ENCODE measurements at places on chromosomes 1 and 21.

- DNase-seq: no peak
Observed at GRCh38 chr1:99579691-99580172, 66.2 kb upstream of the PALMD start.

DNA sequence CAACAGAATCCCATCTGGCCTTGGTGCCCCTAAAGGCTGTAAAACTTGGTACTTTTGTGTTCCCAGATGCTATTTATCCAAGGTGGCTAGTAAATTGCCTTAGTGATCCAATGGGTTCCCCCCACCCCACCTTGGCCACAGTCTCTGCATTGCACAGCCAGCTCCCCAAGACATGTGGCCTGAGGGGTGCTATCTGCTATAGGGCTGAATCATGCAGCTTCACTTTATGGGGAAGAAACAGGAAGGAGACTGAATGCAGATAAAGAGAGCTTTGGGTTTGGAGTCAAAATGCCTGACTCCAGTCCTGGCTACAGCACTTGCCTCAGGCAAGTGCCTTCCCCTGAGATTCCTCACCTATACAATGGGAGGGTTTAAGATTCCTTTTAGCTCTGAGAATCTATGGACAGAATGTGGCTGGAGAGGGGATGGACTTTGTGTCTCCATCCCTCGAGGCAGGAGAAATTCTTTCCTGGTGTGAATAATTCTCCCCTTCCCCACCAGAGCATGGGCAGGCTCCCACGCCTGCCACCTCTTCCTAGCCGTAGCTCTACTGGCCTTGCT is 6.5 kb downstream of the RHEX start:
- no peak for DNase-seq

GRCh38 chr1:244304156-244304555 is 147.6 kb downstream of the ADSS2 start:
- no peak for DNase-seq

DNA sequence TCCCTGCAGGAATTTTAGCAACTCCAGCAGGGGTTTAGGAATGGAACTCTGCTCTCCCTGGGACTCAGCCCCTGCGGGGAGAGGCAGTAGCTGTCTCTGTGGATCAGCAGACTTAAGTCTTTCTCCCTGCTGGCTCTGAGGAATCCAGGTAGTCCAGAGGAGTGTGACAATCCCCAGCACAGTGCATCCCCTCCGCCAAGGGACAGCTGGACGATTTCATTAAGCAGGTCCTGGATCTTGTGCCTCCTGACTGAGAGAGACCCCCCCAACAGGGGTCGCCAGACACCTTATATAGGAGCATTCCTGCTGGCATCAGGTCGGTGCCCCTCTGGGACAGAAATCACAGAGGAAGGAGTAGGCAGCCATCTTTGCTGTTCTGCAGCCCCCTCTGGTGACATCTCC is 30.6 kb downstream of the AKT3 start:
- no peak for DNase-seq

- no peak for DNase-seq
Observed at GRCh38 chr1:187237542-187237941, 408.8 kb downstream of the PLA2G4A start.

- DNase-seq: no peak
Observed at GRCh38 chr21:29029524-29029923, 5.1 kb downstream of the USP16 start.

GRCh38 chr1:102790997-102791396 is 317.3 kb downstream of the COL11A1 start:
- DNase-seq: peak; percentile 20

- no peak for DNase-seq
Observed at GRCh38 chr1:36108314-36108713, 16.7 kb downstream of the COL8A2 start.

DNA sequence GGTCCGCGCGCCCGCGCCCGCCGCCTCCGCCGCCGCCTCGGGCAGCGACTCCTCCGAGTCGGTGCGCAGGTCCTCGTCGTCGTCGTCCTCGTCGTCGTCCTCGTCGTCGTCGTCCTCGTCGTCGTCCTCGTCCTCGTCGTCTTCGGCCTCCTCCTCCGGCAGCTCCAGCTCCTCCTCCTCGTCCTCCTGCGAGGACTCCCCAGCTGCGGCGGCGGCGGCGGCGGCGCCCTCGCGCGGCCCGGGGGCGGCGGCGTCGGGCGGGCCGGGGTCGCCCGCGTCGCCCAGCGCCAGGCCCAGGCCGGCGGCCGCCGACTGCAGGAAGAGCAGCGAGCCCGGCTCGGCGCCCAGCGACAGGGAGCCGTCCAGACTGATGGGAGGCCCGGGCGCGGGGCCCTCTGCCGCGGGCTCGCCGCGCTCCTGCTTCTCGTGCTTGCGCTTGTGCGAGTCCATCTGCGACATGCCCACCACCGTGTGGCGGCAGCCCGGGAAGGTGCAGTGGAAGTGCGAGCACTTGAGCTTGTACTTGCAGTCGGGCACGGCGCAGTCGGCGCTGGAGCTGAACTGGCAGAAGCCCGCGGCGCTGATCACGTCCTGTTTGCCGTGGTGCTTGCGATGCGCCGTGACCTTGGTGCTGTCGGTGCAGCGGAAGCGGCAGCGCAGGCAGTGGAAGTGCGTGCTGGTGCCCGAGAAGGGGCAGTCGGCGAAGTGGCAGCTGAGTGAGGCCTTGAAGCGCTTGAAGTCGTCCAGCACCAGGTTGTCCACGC is 157.3 kb downstream of the CASZ1 start:
- no peak for DNase-seq

DNA sequence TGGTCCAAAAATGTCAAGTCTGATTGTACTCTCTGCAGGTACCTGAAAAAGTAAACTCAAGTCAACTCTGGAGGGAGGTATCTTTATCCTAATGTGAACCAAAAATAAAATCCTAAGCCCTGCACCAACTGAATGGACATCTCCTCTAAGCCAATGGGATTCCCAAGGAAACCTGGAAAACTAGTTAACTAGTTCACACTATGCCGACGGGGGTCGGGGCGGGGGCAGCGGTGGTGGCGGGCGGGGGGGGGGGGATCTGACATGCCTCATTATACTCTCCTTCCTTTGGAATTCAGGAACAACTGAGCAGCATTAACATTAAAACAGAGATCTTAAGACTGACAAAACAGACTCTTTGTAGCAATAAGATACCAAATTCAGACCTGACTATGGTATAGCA is 452.6 kb upstream of the CAMK1G start:
- no peak for DNase-seq

GRCh38 chr1:75274920-75275506 is 140.8 kb downstream of the LHX8 start:
- no peak for DNase-seq

- DNase-seq: peak; percentile 58
Observed at GRCh38 chr1:234676103-234676594, 66.2 kb upstream of the IRF2BP2 start.

GRCh38 chr1:156945881-156946661 is 25.6 kb downstream of the LRRC71 start:
- no peak for DNase-seq

DNA sequence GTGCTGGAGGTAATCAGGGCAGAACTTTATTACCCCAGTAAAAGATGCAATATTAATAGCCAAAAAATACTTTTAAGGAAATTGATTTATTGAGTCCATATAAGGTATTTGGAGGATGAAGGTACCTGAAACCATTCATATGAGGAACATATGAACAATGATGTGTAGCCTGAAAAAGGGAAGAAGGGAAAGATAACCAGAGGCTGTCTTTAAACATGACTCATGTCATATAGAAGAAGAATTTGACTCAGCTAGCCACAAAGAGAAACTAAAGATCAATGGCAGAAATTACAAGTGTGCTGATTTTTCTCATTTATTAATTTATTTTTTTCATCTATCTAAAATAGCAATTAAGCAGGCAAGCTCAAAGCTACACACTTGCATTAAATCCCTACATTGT is 136.2 kb upstream of the DUSP10 start:
- DNase-seq: no peak

DNA sequence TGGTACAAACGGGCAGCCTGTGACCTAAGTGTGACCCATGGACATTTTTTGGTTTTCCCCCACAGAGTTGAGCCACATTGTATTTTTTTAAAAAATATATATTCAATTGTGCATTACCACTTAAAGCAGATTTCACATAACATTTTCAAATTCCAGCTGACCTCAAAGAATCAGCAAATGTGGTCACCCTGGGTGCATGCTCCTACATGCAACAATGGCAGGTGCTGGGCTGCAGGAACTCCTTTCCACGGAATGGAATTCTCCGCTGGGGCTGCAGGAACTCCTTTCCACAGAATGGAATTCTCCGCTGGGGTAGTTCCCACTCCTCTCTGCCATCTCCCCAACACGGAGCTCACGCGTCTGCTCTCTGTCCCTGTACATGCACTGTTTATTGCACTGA is 68.7 kb downstream of the MAP10 start:
- DNase-seq: no peak

- no peak for DNase-seq
Observed at GRCh38 chr1:104526158-104526795, 776.6 kb downstream of the AMY1C start.

DNA sequence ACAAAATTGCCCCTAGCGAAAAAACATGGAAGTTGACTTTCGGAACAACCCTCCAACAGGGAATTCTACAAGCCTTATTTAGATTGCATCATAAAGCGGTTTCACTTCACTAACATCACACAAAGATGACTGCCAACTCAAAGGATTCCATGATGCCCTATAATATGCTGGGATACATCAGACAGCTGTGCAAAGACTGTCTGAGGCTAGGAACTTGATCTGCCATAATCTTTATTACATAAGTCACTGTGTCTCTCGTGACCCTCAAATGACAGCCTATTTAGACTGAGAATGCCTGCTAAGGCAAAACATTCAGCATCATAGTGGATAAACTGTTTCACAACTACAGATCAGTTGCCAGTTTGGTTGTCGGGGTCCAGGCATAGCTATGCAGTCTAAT is 23.8 kb downstream of the FH start:
- no peak for DNase-seq

GRCh38 chr1:104856518-104856917 is 1106.8 kb downstream of the AMY1C start:
- no peak for DNase-seq

- DNase-seq: no peak
Observed at GRCh38 chr1:44236490-44237272, 23.4 kb downstream of the DMAP1 start.

DNA sequence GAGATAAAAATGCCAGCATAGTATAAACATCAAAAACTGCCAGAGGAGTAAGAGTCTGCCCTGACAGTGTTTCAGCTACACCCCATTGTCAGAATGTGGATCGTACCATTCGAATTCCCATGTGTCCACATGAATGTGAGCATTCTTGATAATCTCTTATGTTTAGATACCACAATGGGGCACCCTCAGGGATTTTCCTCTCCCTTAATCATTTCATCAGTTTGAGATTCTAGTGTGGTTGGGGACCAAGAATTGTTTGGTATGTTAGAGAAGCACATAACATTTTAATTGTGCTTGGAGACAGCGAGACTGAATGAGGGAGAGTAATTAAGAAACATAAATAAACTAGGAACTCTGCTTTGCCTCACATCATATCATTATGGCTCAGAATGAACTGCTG is 120.2 kb downstream of the ZC3H11B start:
- DNase-seq: no peak

GRCh38 chr1:93000751-93001175 is 39.5 kb upstream of the DIPK1A start:
- no peak for DNase-seq

GRCh38 chr1:5514527-5515183 is 477.6 kb downstream of the NPHP4 start:
- DNase-seq: peak; percentile 72

- DNase-seq: no peak
Observed at GRCh38 chr1:93967306-93967705, 58.1 kb upstream of the GCLM start.

- DNase-seq: no peak
Observed at GRCh38 chr1:199247891-199248290, 609.1 kb downstream of the PTPRC start.

- DNase-seq: no peak
Observed at GRCh38 chr1:92575123-92575522, 88.4 kb upstream of the GFI1 start.

GRCh38 chr1:180530501-180530900 is 28.1 kb upstream of the ACBD6 start:
- DNase-seq: no peak

DNA sequence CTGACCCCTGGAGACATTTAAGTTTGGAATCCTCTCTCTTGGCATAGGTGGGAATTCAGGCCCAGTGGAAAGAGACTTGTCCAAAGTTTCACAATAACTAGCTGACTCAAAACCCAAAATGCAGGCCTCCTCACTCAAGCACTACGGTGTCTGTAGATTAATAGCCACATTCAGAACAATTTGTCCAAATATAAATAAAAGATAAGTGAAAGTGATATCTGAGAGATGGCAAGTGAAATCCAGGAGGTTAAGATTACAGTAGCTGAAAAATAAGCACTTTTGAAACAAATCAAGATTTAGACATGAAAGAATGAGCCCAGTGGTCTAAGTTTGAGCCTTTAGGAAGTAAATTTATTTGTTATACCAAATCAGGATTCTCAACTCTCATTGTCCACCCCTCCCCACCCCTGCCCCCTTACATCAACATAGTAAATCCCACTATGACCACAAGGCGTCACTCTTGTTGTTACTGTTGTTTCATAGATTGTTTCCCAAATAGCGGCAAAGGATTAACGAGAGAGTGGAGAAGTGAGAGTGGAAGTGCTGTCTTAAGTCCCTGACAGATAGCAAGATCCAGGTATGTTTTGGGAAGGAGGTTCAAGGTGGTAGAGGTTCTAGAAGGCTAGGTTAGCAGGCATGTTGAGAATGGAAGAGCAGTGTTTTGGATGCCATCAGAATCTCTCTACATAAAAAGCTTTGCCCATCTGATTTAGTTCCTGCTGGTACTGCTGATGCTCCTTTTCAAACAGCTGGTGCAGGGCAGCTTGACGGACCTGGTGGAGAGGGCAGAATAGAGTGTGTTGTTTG is 7.1 kb upstream of the TPM3 start:
- DNase-seq: peak; percentile 89

- DNase-seq: no peak
Observed at GRCh38 chr1:245458761-245459174, 304.0 kb downstream of the KIF26B start.

- DNase-seq: no peak
Observed at GRCh38 chr1:163161841-163162240, 40.9 kb downstream of the RGS5 start.

GRCh38 chr1:82806133-82806532 is 1005.4 kb downstream of the ADGRL2 start:
- DNase-seq: no peak

DNA sequence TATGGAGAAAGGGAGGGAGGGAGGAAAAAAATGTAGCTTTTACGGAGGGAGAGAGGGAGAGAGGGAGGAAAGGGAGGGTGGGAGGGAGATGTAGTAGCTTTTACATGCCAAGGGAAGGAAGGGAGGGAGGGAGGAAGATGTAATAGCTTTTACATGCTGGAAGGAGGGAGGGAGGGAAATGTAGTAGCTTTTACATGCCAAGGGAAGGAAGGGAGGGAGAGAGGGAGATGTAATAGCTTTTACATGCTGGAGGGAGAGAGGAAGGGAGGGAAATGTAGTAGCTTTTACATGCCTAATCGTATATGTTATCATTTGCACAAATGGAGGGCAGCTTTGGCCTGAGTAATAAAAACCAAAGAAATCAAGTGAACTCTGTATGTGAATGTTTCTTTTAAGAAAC is 35.6 kb downstream of the EEIG2 start:
- DNase-seq: no peak

- peak; percentile 74 for DNase-seq
Observed at GRCh38 chr1:155093911-155094621, 15.4 kb downstream of the EFNA3 start.

All from NAMALWA (cell line).